Activated naive CD4-positive, alpha-beta T cell treated with anti-CD3 and anti-CD28 coated beads, Interleukin-2, amount 10 ng/mL, durations not matched to agents 5 hours and 36 hours (primary cell): ENCODE measurements at places on chromosomes 6 and 20. TPM values are rescaled to one million over a fixed set of nuclear protein-coding genes. Genes with fewer than 3 reads are reported as not detected.

Gene PI16
- 2.7 TPM for total RNA-seq

Gene THBS2
- total RNA-seq, result not detected

Gene NHLRC1
- total RNA-seq, result 0.78 TPM

Gene MUC22
- not detected for total RNA-seq

Gene PRICKLE4
- total RNA-seq, result 0.66 TPM

Gene RNF182
- not detected for total RNA-seq

Gene BPIFB6
- total RNA-seq, result not detected

Gene WFDC11
- total RNA-seq, result not detected

Gene SSTR4
- not detected for total RNA-seq

Gene MEI4
- total RNA-seq, result not detected

Gene C6orf132
- not detected for total RNA-seq

Gene ANKRD66
- total RNA-seq, result not detected

Gene PRRC2A
- total RNA-seq, result 211 TPM

Gene BPIFA2
- total RNA-seq, result not detected

Gene IL17A
- total RNA-seq, result not detected

Gene FAM83B
- total RNA-seq, result not detected

Gene GMPR
- total RNA-seq, result 0.55 TPM

Gene PAK5
- not detected for total RNA-seq

Gene NR2E1
- not detected for total RNA-seq

Gene RRAGD
- total RNA-seq, result 12.4 TPM

Gene TRAPPC3L
- not detected for total RNA-seq

Gene SIRPB2
- not detected for total RNA-seq

Gene CHD6
- 49.8 TPM for total RNA-seq

Gene SYNCRIP
- total RNA-seq, result 118 TPM

Gene HLA-DQB1
- total RNA-seq, result 45.0 TPM

Gene SGK1
- total RNA-seq, result 53.9 TPM

Gene TNNC2
- total RNA-seq, result not detected

Gene ABT1
- total RNA-seq, result 27.2 TPM

Gene ID4
- total RNA-seq, result not detected

Gene SLC2A4RG
- 104 TPM for total RNA-seq
